ENCODE measurements at places on chromosomes 1 and 21.

- DNase-seq, result no peak
Observed at GRCh38 chr1:56638248-56638647, 6.9 kb upstream of the PRKAA2 start.

GRCh38 chr1:11731691-11732283 is 4.1 kb upstream of the AGTRAP start:
- peak; percentile 70 for DNase-seq

DNA sequence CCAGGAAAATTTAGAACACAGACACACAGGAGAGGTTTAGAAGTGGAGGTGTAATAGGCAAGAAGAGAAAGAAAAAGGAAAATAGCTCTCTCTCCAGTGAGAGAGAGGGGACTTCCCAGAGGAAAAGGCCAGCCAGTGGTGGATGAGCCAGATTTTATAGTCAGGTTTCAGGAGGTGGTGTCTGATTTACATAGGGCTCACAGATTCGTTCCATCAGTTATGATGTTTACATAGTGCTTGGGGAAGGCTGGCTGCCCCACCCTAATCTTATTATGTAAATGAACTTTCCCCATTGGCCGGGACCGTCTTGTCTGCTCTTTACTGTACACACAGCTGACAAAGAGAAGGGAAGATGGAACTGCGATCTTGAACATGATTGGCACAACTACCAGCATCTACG is 797.3 kb downstream of the PLA2G4A start:
- peak; percentile 5 for DNase-seq

DNA sequence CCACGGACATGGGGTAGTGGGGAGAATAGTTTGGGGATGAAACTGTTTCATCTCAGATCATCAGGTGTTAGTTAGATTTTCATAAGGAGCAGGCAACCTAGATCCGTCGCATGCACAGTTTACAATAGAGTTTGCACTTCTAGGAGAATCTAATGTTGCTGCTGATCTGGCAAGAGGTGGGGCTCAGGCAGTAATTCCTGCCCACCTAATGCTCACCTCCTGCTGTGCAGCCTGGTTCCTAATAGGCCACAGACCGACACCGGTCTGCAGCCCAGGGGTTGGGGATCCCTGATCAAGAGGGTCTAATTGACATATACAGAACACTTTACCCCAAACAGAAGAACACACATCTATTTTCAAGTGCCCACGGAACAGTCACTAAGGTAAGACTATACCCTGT is 275.1 kb downstream of the PTPRU start:
- no peak for DNase-seq

DNA sequence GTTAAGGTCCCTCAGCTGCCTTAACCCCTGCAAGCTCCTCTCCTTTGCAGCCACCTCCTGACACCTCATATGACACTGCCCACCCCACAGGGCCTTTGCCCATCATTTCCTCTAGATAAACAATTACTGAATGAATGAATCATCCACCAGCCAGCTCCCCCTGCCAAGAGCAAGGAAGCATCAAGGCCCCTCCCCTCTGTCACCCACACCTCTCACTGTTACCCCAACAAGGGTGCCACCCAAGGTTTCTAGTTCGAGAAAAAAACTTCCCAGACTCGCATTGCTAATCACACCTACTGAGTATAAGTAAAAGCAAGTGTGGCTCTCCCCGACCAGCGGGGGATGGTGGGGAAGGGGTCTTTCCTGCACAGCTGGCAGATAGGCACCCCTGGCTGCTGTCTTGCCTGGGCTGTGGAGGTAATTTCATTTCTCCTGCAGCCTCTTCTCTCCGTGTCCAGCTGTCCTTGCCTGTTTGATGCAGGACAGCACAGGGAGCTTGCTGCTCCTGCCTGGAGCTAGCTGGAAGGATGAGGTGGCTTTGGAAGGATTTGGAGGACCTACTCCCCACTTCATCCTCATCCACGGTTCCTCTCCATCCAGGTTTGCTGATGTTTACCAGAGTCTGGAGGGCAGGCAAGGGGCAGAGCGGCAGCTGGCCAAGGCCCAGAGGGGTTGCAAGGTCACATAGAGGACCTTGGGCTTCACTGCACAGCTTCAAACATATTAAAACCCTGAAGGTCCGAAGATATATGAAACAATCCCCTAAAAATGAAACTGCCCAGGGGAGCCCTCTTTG is 33.1 kb upstream of the LBR start:
- no peak for DNase-seq

DNA sequence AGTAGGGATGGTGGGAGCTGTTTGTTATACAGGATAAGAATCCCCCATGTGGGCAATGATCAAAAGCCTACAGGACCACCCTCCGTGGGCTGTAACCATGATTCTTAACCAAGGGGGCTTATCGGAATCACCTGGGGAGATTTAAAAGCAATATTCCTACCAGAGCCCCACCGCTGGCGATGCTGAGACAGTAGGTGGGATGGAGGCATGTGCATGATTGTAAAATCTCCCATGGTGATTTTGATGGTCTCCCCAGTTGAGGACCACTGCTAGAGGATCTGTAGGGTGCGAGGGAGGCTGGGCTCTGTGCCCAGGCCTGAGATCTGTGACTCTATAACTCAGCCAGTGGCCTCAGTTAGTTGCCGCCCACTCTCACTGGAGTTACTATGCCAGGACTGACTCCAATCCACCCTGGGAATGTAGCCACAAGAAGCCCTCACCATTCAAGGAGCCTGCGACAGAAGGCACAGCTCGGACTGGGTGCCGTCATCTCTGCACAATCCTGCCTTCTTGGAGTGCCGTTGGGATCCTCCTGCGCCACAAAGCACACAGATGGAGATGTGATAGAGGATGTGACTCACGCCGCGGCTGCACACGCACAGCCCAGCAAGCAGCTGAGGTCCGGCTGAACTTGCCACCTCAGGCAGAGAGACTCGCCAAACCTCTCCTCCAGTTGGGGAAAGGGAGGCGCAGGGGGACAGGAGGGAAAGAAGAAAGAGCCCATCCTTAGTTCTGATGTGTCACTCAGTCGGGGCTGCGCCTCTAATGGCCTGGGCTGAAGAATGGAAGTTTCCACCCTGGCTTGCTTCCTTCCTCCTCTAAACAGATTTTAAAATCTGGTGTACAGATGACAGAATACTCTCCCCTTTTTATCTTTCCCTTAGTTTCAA is 26.5 kb downstream of the AKNAD1 start:
- peak; percentile 99 for DNase-seq

GRCh38 chr1:212341090-212341489 is 55.9 kb downstream of the PPP2R5A start:
- DNase-seq, result no peak

DNA sequence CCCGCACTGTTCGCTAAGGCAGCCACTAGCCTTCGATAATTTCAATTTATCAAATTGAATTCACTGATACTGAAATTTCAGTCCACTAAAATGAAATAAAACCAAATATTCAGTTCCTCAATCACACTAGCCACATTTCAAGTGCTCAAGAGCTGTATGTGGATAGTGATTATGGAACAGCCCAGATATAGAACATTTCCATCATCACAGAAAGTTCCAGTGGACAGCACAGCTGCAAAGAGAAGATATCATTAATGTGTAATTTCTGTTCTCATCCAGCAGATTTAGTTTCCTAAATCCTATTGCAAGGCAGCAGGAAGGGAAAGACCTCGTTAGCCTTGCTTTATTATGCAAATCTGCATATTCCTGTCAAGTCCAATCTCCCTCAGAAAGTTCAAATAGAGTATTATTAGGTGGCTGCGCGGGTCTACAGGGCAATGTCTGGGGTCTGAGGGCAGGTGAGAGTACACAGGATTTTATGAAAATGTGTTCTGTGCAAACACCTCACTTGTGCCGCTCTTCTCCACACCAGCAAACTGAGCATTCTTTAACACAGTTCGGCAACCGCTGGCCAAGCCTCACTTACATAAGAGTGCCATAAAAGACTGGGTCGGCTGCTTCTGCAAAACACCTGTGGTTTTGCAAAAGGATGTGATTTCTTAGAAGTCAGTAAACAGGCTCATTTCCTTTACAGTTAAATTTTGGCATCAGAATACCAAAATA is 22.4 kb downstream of the CAPZB start:
- no peak for DNase-seq

GRCh38 chr1:155182052-155182550 is 8.5 kb downstream of the TRIM46 start:
- no peak for DNase-seq

GRCh38 chr1:20621012-20621411 is 12.2 kb upstream of the PINK1 start:
- DNase-seq, result no peak

DNA sequence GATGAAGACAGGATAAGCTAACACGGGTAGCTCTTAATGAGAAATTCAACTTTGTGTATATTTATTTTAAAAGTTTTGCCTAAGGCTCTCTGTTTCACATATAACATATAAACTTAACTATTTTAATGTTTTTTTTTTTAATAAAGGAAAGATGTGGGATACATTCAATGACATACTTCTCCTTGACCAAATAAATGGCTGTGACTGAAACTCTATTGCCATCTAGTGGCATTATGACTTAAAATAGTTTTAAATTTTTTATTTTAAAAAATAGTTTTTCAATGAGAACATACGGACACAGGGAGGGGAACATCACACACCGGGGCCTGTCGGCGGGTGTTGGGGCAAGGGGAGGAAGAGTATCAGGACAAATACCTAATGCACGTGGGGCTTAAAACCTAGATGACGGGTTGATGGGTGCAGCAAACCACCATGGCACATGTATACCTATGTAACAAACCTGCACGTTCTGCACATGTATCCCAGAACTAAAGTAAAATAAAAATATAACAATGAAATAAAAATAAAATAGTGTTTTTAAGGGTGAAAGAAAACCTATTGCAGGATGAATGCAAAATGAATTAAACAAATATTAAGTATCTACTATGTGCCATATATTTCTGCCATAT is 83.4 kb downstream of the LYST start:
- DNase-seq, result peak; percentile 73

DNA sequence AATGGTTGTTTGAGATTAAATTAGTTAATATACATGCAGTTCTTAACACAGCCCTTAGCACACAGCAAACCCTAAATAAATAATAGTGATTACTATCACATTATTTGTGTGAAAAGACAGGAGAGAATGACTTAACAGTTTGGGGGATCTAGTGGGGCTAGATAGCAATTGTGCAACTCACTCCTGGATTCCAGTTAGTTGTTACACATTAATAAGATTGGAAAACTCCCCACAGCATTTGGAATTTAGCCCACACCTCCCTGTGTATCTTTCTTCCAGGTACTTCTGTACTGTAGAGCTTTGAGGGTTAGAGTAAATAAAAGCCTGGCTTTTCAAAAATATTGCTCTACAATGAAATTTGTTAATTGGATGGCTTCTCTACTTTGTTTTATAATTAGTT is 93.2 kb downstream of the KCTD3 start:
- DNase-seq, result no peak

Data from IMR-90 (cell line).